ENCODE measurements at places on chromosomes 3 and 15.
A peak's percentile ranks its signal among the peaks of the same experiment; 100 is the strongest.

- DNase-seq: no peak
Observed at GRCh38 chr3:105763659-105764036, 105.2 kb downstream of the CBLB start.

- no peak for DNase-seq
Observed at GRCh38 chr15:68259883-68260282, 17.7 kb upstream of the FEM1B start.

DNA sequence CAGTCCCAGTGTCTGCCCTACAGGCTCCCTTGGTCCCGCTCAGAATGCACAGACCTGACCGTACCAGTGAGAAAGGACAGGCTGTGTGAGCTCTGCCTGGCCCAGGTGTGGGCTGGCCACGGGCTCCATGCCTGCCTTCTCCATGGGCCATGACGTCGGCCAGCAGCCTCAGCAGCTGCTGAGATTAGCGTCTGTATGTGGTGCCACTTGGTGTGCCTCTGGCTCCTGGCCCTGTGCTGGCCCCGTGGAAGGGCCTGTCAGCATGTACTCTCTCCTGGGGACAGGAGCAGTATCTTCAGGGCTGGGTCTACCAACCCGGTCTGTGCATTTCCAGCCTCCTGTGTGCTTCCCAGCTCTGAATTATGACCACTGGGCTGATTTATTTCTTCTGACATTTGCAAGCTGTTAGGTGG is 25.7 kb downstream of the KLF13 start:
- DNase-seq: no peak

DNA sequence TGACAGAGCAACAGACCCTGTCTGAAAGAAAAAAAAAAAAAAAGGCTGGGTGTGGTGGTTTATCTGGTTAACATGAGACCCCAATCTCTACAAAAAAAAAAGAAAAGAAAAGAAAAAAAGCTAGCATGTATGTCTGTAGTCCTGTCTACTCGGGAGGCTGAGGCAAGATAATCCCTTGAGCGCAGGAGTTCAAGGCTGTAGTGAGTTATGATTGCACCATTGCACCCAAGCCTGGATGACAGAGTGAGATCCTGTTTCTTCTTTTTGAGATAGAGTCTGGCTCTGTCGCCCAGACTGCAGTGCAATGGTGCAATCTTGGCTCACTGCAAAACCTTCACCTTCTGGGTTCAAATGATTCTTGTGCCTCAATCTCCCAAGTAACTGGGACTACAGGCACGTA is 8.4 kb upstream of the DHX30 start:
- no peak for DNase-seq

DNA sequence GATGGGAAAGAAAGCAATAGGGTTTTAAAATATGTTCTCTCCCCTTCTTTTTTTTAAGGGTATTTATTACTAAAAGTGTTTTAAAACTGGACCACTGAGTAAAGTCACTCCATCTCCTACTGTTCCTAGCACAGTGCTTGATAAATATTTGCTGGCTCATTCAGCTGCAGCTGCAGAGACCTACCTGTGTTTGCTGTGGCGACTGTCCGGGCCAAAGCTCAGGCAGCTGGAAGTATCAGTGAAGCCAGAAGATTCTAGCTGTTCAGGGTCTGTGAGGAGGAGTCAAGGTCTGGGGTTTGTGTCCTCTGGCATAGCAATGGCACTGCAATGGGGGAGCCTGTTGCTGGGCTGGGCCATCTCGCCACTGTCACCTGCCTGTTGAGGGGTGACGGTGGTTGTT is 109.9 kb downstream of the RPLP1 start:
- no peak for DNase-seq

GRCh38 chr3:129327510-129327909 is 48.8 kb downstream of the HMCES start:
- DNase-seq: no peak

DNA sequence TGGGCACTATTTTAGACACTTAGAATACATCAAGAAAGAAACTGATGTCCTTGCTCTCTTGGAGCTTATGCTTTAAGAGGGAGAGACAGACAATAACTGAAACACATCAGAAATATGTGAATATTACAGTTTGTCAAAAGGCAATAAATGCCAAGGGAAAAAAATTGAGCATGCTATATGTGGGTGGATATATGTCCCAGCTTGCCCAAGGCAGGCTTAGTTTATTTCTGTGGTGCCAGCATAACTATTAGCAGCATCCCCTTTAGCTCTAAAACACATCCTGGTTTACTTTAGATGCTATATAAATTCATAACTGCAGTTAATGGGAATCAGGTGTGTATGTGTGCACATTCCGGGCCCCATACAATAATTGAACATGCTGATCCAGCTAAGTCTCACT is 191.2 kb upstream of the PDZRN3 start:
- no peak for DNase-seq

DNA sequence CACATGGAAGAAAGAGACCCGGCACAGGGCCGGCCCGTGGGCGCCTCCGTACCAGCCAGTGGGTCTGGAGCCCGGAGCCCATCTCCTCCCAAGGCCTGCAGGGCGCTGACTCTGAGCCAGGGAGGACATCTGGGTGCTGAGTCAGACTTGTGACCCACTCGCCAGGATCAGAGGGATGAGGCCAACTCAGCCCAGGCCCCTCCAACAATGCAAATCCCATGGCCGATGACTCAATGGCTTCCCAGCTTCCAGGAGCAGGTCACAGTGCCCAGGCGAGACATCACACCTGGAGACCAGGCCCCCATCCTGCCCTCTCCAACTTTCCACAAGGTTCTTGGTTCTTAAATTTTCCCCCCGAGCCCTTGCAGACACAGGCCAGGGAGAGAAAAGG is 95.1 kb downstream of the LRIG1 start:
- no peak for DNase-seq

DNA sequence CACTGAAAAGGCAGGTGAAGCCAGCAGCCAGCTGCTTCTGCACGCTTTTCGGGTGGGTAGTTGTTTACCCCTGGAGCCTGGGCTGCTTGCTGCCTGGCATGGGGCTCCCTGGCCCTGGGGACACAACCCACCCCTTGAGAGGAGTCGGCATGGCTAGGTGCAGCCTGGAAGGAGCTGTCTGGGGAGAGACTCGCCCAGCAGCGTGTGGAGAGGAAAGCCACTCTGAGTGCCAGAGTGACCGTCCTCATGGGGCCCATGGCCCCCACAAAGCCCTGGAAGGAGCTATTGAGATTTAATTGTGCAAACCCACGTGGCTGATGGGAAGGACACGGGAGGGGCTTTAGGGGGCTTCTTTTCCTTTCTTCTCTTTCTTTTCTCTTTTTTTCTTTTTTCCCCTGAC is 137.5 kb downstream of the OPA1 start:
- DNase-seq: no peak

DNA sequence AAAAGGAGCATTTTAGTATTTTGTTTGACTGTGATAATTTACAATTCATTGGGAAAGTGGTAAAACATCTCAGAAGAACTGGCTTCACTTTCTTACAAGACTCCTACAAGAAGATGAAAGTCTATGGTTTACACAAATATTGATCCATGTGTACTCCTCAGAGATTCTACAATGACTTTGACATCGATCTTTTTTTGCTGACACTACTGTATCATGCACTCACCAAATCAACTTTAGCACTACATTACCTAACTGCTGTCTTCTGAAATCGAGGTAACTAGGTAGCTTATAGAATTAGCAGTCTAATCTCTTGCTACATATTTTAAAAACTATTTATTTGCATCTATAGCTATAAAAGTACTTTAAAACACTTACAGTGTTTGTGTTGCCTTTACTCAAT is 757.6 kb downstream of the TBL1XR1 start:
- no peak for DNase-seq

DNA sequence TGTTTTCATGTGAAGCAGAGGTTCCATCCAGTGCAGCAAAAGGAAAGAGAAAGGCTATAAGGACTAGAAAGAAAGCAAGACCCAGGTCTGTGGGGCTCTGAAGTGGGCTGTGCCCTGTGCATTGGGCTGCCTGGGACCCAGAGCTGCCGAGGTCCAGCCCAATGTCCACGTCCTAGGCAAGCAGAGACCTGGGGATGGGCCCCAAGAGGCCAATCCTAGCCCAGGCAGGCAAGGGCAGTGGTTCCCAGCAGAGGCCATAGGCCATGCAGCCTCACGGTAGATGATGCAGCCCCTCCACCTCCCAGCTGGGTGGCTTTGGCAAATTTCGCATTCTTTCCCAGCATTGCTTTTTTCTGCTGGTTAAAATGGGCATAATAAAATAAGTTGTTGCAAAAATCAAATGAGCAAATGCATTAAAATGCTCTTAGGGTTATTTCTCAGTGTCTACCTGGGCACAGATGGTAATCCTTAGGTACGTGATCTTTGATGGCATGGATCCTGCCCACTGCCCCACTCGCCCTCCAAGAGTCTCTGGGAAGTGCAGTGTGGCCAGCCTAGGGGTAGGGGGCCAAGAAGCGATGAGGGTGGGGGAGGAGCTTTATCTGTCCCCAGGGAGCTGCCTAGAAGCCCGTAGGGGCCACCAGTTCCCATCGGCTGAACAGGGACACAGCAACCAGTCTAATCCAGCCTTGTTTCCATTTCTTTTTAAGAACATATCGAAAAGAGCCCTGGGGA is 22.3 kb upstream of the GP9 start:
- DNase-seq: no peak

GRCh38 chr3:151770956-151771355 is 37.2 kb downstream of the AADACL2 start:
- peak; percentile 31 for DNase-seq

DNA sequence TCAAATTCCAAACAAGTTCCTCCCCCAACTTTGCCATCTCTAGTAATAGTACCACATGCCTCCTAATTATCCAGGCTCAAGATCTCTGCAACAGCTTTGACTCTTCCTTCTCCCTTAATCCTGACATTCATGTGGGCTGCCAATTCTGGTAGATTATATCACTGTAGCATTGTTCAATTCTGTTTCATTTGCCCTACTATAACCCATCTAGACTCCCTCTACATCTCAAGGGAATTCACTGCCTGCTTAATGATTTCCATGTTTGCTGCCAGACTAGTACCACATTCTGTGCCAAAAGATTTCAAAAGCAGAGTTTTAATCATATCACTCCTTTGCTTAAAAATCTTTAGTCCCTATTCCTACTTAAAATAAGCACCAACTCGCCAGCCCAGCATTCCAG is 34.6 kb upstream of the PPIB start:
- no peak for DNase-seq

DNA sequence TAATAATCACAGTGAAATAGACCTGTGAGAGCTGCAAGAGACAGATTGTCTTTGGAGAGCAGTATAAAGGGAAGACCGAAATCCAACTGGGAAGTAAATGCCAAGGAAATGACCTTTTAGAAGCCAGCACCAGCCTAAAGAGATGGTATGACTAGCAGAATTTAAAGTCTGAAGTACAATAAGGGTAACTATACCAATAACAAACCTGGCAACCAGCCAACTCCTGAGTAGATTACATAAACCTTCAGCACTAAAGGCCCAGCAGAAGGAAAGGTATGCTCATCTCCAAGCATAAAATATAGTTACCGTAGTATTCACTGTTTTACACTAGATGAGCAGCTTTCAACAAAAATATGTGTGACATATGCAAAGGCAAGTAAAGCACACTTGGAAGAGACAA is 155.1 kb upstream of the SATB1 start:
- peak; percentile 40 for DNase-seq

- DNase-seq: no peak
Observed at GRCh38 chr3:78974181-78974790, 793.5 kb downstream of the ROBO1 start.

DNA sequence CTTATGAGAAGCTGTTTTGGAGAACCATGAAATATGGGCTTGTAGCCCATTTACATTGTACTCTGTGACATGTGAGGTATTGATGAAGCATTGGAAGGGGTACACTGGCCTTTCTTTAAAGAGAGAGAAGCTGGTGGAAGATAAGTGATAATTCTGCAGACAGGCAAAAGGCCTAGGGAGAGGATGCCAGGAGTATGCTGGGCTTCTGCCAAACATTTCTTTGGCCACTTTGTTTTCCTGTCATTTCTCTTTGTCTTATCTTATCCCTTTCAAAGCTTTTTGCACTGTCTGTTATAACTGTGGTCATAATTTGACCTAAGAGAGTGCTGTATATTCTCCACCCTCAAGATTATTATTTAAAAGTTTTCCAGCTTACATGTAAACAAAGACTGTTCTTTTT is 109.6 kb upstream of the SEMA6D start:
- DNase-seq: no peak

- DNase-seq: no peak
Observed at GRCh38 chr3:168250415-168250861, 154.7 kb upstream of the GOLIM4 start.

GRCh38 chr15:98418122-98418521 is 230.2 kb upstream of the IGF1R start:
- no peak for DNase-seq

- DNase-seq: no peak
Observed at GRCh38 chr15:48693484-48693883, 48.0 kb upstream of the FBN1 start.

GRCh38 chr3:151452368-151452767 is 8.5 kb downstream of the IGSF10 start:
- no peak for DNase-seq

GRCh38 chr3:25723802-25724201 is 59.1 kb upstream of the TOP2B start:
- DNase-seq: no peak

DNA sequence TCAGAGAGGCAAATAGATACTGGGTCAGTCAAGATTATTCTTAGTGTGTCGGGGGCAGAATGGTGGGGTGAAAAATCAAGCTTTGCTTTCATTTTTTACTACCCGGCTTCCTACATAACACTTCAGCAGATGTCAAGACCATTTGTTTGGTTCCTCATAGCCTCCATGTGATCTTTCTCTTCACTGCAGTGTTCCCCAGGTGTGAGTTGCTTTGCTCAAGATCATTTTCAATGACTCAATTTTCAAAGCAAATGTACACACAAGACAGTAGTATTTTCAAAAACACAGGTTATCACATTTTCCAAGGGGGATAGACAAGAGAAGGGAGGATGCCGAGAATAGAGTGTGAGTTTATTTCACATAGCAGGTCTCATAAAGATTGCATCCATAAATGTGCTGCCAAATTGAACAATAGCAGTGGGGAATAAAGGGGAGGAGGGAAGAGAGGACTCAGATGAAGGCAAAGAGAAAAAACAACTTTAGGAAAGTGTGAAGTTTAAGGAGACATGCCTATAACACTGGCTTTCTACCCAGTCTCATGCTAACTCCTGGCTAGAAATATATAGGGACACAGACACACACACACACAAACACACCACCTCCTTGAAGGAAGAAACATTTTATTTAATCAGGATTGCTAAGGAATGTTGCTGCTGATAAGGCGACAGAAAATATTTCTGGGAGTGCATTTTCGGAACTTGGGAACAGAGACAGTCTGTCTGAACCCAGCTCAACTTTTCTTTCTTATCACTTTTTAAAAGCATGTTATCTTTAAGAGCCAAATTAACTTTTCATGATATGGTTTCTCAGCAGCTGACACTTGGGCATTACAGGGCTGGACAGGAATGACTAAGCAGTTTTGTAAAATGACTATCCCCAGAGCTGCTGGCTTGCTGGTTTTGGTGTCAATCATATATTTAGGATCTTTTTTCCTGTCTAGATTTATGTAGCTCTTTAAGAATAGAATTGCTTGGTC is 402.4 kb downstream of the RBMS3 start:
- no peak for DNase-seq
